ENCODE measurements at places on chromosomes 4 and X. TPM values are rescaled to one million over a fixed set of nuclear protein-coding genes. Genes with fewer than 3 reads are reported as not detected.

NCAPG gene
- 0.98 TPM for total RNA-seq

GRIA3 gene
- total RNA-seq = 0.83 TPM

F9 gene
- total RNA-seq = not detected

- DNase-seq = no peak
Observed at GRCh38 chr4:82500435-82501153, 61.2 kb downstream of the TMEM150C start.

DNA sequence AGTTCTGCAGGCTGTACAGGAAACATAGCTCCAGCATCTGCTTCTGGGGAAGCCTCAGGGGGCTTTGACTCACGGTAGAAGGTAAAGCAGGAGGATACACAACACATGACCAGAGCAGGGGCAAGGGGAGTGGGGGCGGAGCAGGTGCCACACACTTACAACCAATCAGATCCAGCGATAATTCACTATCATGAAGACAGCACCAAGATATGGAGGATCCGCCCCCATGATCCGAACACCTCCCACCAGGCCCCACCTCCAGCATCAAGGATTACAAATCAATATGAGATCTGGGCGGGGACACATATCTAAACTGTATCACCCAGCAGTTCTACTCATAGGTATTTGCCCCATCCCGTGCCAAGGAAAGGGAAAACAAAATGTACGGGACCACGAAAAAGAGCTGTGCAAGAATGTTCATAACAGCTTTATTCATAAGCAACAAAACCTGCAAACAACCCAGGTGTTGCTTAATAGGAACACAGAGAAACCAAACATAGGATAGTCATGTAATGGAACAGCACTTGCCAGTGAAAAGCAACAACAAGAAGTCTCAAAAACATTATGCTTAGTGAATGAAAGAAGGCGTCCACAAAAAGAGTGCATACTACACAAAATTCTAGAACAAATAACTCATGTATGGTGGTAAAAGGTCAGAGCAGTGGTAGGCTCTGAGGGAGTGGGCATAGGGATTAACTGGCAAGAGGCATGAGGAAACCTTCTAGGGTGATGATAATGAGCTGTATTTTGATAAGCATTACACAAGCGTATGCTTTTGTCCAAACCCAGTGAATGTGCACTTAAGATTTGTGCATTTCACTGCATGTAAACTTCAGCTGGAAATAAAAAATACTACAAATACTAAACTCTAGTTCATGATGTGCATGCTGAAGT lies 130.9 kb upstream of the FAM9B start:
- no peak for DNase-seq

- DNase-seq = no peak
Observed at GRCh38 chrX:18455384-18455783, 30.0 kb downstream of the CDKL5 start.

CTAG1A gene
- not detected for total RNA-seq

DNA sequence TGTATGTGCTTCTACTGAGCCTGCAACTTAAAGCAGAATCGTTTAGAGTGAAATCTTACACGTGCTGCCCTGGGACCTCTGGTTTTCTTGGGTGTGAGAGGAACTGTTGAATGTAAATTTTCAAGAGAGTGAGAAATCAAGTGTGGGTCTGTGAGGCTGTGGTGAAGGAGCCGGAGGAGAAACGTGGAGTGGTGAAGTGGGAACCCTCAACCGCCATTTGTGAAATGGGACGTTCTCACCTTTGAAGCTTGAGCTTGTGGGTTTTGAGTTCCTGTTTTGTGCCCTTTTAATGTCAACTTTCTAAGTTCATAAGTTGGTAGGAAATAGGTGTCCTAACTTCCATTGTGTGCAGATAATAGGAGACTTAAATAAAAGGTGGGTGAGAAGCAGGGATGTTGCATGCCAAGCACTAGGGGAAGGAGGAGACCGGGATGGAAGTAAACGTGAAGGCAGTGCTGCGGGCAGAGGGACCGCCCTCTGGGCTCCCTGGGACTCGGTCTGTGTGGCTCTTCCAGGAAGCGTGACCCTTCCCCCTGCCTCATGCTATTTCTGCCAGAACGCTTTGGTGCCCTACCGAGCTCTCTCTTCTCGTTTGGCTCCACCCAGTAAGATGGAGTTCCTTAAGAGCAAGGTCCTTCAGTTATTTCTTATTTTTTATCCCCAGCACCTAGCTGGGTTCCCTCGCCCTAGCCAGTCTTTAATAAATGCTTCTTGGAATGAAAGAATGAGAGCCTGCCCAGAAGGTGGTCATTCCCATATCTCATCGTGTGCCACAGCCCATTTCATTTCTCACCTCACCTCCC lies 56.0 kb downstream of the TMEM131L start:
- no peak for DNase-seq

- no peak for DNase-seq
Observed at GRCh38 chrX:18542131-18542530, 116.7 kb downstream of the CDKL5 start.

GRCh38 chr4:72107456-72107855 lies 75.7 kb downstream of the NPFFR2 start:
- DNase-seq = no peak

- no peak for DNase-seq
Observed at GRCh38 chr4:85659610-85660218, 184.8 kb downstream of the ARHGAP24 start.

DNA sequence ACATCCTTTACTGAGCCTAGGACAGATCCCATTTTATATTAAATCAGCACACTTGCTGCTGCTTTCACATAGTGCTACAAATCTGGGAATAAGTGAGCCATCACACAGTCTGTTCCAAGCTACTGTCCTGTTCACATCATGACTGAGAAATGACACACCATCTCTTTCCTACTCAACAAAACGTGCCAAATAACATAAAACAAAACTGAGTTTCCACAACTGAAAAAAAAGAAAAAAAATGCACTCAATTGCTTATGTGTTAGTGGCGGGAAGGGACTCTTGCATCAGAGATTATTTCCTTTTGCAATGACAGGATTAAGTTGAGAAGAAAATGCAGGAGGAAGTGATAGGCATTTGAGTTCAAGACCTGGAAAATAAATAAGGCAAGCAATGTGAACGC lies 109.0 kb downstream of the SHROOM4 start:
- no peak for DNase-seq

- DNase-seq = no peak
Observed at GRCh38 chrX:15790769-15791290, 546 bp downstream of the ZRSR2 start.

GRCh38 chr4:26161030-26161824 lies 159.6 kb upstream of the RBPJ start:
- no peak for DNase-seq

RS1 gene
- total RNA-seq = not detected

ZCCHC13 gene
- total RNA-seq = not detected

GRCh38 chr4:73013310-73013709 lies 56.2 kb downstream of the COX18 start:
- no peak for DNase-seq

- DNase-seq = no peak
Observed at GRCh38 chr4:43457866-43458265, 565.4 kb downstream of the GRXCR1 start.

- no peak for DNase-seq
Observed at GRCh38 chrX:104972737-104973136, 247.8 kb downstream of the TEX13A start.

ENAM gene
- not detected for total RNA-seq
